Renal pelvis (tissue), 12 donors: ENCODE measurements at places on chromosomes 13 and 19. TPM values are rescaled to one million over a fixed set of nuclear protein-coding genes. Genes with fewer than 3 reads are reported as not detected.
A peak's percentile ranks its signal among the peaks of the same experiment; 100 is the strongest.

DNA sequence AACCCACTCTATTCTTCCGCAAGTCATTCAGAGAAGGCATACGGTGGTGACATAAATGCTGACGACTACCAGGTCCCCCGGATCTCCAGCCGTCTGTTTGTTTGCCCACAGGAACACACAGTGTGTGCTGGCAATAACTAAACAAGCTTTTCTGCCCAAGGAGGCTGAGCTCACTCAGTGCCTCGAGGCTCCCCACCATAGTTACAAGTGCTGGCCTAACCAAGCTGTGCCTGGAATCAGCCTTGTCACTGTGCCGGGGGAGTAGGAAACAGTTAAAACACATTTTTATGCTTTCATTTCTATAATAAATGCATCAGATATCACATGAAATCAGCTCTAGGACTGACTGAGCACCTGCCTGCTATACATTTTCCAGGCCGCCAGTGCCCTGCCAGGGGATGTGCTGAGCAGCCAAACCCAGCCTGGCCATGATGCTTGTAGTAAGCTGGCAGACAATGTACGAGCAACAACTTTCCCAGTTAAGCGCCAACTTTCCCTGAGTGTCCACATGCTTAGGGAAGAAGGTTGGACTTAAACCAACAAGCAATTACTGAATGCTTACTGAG lies 28.1 kb downstream of the BRD4 start:
- no peak for DNase-seq

DNA sequence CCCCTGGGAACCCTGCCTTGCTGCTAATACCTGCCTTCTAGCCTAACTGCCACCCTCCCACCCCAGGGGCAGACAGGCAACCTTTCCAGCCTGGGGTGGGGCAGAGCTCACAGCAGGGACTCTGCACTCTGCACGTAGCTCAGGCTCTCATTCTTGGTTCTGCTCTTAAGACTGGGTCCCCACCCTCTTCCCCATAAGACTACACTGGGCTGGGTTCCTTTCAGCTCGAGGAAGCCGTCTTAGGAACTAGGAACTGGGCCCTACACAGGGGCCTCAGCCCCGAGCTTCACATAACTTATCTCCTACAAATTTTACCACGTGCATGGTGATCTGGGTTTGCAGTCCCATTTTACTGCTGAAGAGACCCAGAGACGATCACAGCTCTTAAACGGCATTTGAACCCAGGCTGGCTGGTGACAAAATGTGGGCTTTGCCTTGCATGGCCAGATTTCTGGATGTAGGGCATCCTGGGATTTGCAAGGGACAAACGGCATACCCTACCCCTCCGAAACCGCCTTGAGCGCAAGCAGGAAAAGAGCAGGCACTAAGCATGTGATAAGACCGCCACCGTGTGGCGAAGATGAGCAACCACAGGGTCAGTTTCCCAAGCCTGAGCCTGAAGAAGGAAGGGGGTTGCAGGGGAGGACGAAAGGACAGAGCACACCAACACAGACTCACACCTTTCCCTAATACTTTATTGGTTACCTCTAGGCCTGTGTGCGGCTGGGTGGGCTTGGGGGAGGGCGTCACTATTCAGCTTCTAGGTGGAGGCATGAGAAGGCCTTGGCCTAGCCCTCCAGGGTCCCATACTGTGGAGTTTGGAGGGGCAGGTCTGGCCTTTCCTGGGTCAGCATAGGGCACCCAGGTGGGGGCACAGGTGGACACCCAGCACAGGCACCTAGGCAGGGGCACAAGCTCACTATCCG lies 5.1 kb downstream of the JUNB start:
- DNase-seq, result no peak

GRCh38 chr13:46176756-46177155 lies 5.2 kb downstream of the LCP1 start:
- DNase-seq, result no peak

- no peak for DNase-seq
Observed at GRCh38 chr13:34078334-34078999, 260.5 kb downstream of the RFC3 start.

DNA sequence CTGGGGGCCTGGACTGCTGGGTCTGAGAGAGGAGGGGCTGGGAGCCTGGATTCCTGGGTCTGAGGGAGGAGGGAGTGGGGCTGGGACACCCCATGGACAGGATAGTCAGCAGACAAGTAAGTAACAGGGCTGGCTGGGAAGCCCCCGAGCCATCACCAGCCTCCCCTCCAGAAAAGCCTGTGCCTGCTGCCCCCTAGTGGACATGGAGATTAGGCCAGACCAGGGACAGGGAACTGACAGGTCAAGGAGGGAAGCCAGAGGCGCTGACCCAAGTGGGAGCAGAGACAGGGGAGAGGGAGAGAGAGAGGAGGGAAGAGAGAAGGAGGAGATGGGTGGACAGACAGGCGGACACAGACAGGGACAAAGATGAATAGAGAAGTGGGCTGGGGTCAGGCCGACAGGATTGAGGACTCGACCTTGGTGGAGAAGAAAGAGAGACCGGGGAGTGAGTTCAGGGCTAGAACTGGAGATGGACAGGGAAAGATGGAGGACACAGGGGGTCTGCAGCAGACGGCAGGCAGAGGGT lies 6.7 kb upstream of the ERFL start:
- DNase-seq, result peak; percentile 54

DNA sequence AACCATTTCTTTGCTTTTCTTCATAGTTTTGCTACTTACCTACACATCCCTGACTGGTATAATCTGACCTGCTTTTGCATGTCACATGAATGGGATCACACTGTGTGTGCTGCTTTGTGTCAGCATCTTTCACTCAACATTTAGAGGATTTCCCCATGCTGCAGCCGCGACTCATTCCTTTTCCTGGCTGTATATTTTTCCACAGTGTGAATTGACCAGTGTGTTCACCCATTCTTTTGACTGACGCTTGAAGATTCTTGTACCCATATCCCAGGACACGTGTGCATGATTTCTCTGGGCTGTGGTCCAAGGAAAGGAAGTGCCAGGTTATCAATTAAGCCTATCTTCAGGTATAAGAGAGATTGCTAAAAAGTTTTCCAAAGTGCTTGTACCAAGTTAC lies 118.4 kb downstream of the DPF1 start:
- DNase-seq, result no peak

DNA sequence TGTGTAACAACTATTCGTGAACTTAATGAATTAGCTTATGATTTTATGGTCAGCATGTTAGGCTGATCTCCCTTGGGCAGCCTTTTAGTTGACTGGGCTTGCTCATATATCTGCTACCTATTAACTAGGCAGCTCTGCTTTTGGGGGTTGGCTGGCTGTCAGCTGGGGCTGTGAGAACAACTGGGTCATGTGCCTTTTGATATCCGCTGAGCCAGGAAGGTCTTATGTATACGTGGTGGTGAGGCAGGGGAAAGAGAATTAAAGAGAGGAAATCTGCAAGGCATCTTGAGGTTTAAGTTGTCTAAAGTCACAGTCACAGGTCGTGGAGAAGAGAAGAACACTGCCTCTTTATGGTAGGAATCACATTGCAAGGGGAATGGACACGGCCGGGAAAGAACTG lies 206.9 kb downstream of the LMO7 start:
- no peak for DNase-seq

DNA sequence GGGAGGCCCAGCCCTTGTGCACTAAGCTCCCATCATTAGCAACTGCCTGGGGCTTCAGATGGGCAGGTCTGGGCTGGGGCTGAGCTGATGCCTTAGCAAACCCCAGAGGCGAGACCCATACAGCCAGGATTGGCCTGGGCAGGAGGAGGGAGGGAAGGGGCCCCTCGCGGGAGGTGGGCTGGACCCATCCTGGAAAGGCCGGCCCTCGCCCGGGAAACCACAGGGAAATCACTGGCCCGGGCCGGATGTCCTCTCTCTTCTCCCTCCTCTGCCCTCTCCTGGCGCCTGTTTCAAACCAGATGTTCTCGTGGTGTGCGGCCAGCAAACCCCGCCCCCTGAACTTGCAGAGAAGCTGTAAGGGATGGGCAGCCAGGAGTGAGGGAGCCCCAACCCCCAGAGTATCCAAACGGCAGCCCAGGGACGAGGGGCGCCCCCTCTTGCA lies 43.1 kb downstream of the TMEM255B start:
- DNase-seq, result peak; percentile 68

- DNase-seq, result peak; percentile 71
Observed at GRCh38 chr19:29400917-29401711, 124.7 kb upstream of the VSTM2B start.

GRCh38 chr19:13187419-13187818 lies 37.2 kb downstream of the IER2 start:
- no peak for DNase-seq

DNA sequence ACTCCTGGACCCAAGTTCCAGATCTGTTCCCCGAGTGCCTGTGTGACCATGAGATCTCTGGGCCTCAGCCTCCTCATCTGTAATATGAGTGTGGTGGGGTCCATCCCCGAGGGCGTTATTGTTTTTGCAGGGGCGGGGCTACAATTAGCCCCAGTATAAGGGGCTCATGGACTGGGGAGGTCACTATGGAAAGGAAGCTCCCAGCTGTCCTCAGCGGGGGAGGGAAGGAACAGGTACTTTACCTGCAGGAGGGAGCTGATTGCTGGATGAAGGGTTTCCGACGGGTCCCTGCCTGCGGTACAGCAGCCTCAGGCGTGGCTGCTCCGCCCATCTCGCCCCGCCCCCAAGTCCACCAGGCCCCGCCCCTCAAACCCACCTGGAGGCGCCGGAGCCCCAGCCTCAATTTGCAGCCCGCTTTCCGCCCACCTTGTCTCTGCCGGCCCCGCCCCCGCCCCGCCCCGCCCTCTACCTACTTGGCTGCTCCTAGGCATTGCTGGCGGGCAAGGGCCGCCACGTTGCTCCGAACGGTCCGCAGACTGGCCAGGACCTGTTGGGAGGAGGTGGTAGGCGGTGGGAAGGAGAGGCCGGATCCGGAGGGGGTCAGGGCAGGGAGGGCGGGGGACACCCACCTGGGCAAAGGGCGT lies 5.5 kb downstream of the PDE4C start:
- DNase-seq, result no peak

Gene ZNF667
- polyA plus RNA-seq, result 13.6 TPM

Gene OPA3
- polyA plus RNA-seq, result 12.6 TPM

Gene ZNF180
- polyA plus RNA-seq, result 16.2 TPM

Gene ODAD3
- polyA plus RNA-seq, result 2.0 TPM

Gene CPT1C
- 11.6 TPM for polyA plus RNA-seq

Gene RFXANK
- 77.0 TPM for polyA plus RNA-seq

Gene SIRT2
- 43.7 TPM for polyA plus RNA-seq

Gene NDFIP2
- polyA plus RNA-seq, result 59.0 TPM
